ENCODE measurements at places on chromosomes 6 and 20. TPM values are rescaled to one million over a fixed set of nuclear protein-coding genes. Genes with fewer than 3 reads are reported as not detected.

GRCh38 chr6:10999994-11000393 is 44.1 kb downstream of the ELOVL2 start:
- H3K4me3 ChIP-seq: no peak overlapping the region
- DNase-seq: no peak
- H3K4me1 ChIP-seq: peaks cover 7% of the 10 kb centered on the region
- no peak overlapping the region for H3K27ac ChIP-seq
- H3K36me3 ChIP-seq: no peaks in the 10 kb centered on the region
- no peaks in the 10 kb centered on the region for H3K27me3 ChIP-seq

DNA sequence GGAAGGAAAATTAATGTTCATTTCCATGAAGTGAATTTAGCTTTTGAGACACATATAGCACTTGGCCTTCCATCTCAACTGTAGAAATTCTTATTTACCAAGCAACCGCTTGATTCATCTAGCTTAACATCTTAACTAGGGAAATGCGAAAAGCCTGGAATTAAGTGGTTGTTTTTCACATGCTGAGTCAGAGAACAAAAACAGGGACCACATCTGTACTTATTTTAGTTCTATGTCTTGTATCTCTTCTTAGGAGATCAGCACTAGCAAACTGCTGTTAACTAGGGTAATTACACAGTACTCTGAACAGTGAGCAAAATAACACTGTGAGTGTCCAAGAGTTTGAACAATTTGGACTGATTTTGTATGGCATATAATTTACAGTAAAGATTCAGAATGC is 590.9 kb upstream of the NRSN1 start:
- DNase-seq: no peak
- no peaks in the 10 kb centered on the region for H3K4me1 ChIP-seq
- no peak overlapping the region for H3K4me3 ChIP-seq
- no peaks in the 10 kb centered on the region for H3K36me3 ChIP-seq

TTPAL gene
- total RNA-seq: 6.0 TPM

GRCh38 chr20:815914-816606 is 17.5 kb upstream of the FAM110A start:
- DNase-seq: peak; percentile 68
- no peaks in the 10 kb centered on the region for H3K4me1 ChIP-seq
- H3K4me3 ChIP-seq: no peak overlapping the region

DNA sequence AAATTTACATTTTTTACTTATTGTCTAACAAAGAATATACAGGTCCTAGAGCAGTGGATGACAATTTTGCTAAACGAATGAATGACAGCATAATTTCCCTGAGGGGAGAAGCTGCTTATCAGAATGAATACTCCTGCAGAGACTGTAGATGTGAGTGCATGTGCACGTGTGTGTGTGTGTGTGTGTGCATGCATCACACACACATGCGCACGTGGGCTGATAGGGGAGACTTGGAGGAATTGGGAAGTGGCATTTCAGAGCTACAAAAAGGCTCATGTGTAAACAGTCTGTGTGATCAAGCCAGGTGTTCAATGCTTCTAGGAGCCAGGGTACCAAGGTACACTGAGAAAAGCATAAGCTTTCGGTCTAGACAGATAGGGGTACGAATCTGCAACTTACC is 93.5 kb upstream of the SASH1 start:
- no peaks in the 10 kb centered on the region for H3K27me3 ChIP-seq
- H3K4me1 ChIP-seq: no peaks in the 10 kb centered on the region
- DNase-seq: no peak
- no peak overlapping the region for H3K4me3 ChIP-seq

DNA sequence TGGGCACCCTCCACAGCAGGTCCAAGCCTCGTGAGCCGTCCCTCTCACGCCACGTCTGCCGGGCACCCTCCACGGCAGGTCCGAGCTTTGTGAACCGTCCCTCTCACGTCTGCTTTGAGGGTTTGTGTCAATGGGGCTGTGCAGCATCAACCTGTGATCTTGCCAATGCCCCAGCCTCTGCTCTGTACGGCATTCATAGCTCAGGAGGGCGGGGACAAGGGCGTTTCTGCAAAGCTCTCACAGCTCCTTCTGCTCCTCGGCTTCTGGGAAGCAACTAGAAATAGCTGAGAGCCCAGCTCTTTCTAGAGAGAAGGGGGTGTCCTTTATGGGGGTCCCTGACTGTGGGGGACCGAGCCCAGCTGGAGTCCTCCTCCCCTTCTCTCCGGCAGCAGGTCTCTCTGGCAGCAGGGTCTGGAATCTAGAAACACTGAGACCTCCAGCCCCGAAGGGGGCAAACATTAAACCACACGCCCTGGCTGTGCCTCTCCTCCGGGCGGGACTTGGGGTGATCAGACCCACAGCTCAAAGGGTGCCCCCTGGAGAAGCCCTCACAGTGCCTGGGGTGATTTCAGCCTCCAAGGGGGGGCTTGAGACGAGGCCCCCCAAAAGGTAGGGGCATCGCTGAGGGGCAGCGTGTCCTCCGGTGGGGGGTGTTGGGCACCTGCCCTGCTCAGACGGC is 41.2 kb upstream of the CHRNA4 start:
- no peak overlapping the region for H3K27ac ChIP-seq
- no peak overlapping the region for H3K4me3 ChIP-seq
- DNase-seq: no peak
- no peaks in the 10 kb centered on the region for H3K4me1 ChIP-seq
- no peaks in the 10 kb centered on the region for H3K36me3 ChIP-seq

DNA sequence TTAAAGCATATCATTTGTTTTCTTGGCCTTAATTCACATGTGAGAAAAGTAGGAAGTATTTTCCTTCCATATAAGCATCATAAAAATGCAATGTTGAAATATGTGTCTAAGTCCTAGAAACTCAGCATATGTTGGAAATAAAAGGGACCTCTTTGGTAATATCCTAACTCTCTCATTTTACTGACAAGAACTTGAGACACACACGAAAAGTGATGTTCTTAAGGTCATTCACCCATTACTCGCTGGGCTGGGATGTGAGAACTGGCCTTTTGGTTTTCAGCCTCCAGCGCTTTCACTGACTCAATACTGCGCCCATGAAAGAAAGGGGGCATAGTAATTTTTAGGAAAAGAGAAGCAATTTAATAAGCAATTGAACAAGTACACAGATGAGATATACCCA is 153.5 kb upstream of the SCGN start:
- H3K36me3 ChIP-seq: no peaks in the 10 kb centered on the region
- DNase-seq: no peak
- H3K27me3 ChIP-seq: no peaks in the 10 kb centered on the region

DNA sequence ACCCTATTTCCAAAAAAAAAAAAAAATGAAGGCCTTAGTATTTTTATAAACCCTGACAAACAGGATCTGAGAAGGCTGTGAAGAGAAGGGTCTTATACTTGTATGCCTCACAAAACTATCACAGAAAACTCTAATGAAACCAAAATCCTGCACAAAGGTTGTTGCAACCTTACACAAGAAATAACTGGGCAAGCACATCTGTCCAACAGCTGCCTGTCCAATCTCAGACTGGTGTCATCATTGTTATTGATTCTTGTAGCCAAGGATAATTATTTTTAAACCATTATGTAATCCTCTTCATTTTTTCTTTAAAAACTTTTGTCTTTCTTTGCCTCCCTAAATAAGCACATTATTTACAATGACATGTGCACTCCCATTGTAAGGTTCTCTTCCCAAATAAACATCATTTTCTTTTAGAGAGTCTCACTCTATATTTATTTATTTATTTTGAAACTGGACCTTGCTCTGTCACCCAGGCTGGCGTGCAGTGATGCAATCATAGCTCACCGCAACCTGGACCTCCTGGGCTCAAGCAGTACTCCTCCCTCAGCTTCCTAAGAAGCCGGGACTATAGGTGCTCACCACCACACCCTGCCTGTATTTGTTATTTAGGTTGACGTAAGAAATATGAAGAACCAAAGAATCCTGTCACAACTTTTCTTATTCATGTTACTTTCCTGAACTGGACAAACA is 697.1 kb downstream of the DOK5 start:
- DNase-seq: no peak
- H3K27me3 ChIP-seq: no peaks in the 10 kb centered on the region
- no peak overlapping the region for H3K4me3 ChIP-seq
- H3K27ac ChIP-seq: no peak overlapping the region
- H3K36me3 ChIP-seq: no peaks in the 10 kb centered on the region
- no peaks in the 10 kb centered on the region for H3K4me1 ChIP-seq

DNA sequence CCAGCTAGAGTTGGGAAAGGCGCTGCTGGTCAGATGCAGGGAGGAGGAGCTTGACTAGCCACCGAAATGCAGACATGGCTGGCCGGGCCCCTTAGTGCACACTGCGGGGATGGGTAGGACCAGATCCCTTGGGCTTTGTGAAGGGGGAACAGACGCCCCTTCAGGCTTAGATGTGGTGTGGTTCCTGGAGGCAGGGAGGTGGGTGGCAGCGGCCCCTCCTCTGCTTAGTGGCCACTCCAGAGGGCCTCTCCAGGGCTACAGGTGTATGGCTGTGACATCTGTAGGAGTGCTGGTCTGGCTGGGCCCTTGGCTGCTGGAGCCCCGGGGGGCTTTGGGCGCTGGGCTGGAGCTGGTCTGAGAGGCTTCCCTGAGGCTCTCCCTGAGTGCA is 5.9 kb downstream of the CCND3 start:
- peak overlapping the region; percentile 17 for H3K27ac ChIP-seq
- DNase-seq: no peak
- peaks cover 60% of the 10 kb centered on the region for H3K36me3 ChIP-seq
- peaks cover 5% of the 10 kb centered on the region for H3K4me1 ChIP-seq
- no peaks in the 10 kb centered on the region for H3K27me3 ChIP-seq

MICAL1 gene
- 11.6 TPM for total RNA-seq

STK38 gene
- 16.1 TPM for total RNA-seq

GRCh38 chr6:32974016-32974333 is 5.6 kb downstream of the BRD2 start:
- peaks cover 3% of the 10 kb centered on the region for H3K4me1 ChIP-seq
- peak overlapping the region; percentile 100 for H3K27ac ChIP-seq
- H3K27me3 ChIP-seq: no peaks in the 10 kb centered on the region
- H3K4me3 ChIP-seq: peak overlapping the region; percentile 75
- peaks cover 67% of the 10 kb centered on the region for H3K36me3 ChIP-seq
- DNase-seq: no peak

- H3K4me1 ChIP-seq: no peaks in the 10 kb centered on the region
- no peak for DNase-seq
- H3K36me3 ChIP-seq: no peaks in the 10 kb centered on the region
- no peak overlapping the region for H3K27ac ChIP-seq
- H3K4me3 ChIP-seq: no peak overlapping the region
Measured at GRCh38 chr6:121641158-121641557, 205.7 kb downstream of the GJA1 start.

SLC22A3 gene
- 0.48 TPM for total RNA-seq

GRCh38 chr20:62350629-62351422 is 16.3 kb downstream of the LAMA5 start:
- no peak overlapping the region for H3K27ac ChIP-seq
- H3K36me3 ChIP-seq: peaks cover 33% of the 10 kb centered on the region
- H3K4me1 ChIP-seq: peaks cover 38% of the 10 kb centered on the region
- no peaks in the 10 kb centered on the region for H3K27me3 ChIP-seq

AKAP12 gene
- total RNA-seq: 27.7 TPM

GRCh38 chr20:10591946-10592521 is 81.8 kb downstream of the JAG1 start:
- no peak for DNase-seq
- H3K27me3 ChIP-seq: no peaks in the 10 kb centered on the region
- no peaks in the 10 kb centered on the region for H3K36me3 ChIP-seq
- peak overlapping the region; percentile 45 for H3K27ac ChIP-seq

- no peaks in the 10 kb centered on the region for H3K27me3 ChIP-seq
- peaks cover 4% of the 10 kb centered on the region for H3K36me3 ChIP-seq
- H3K27ac ChIP-seq: peak overlapping the region; percentile 77
- DNase-seq: peak; percentile 66
Measured at GRCh38 chr20:5786930-5787795, 37.0 kb downstream of the SHLD1 start.

OTOR gene
- not detected for total RNA-seq
